ENCODE measurements at places on chromosomes 1 and 21.

GRCh38 chr1:29674627-29675326, 438.5 kb downstream of the PTPRU start:
- DNase-seq: no peak

DNA sequence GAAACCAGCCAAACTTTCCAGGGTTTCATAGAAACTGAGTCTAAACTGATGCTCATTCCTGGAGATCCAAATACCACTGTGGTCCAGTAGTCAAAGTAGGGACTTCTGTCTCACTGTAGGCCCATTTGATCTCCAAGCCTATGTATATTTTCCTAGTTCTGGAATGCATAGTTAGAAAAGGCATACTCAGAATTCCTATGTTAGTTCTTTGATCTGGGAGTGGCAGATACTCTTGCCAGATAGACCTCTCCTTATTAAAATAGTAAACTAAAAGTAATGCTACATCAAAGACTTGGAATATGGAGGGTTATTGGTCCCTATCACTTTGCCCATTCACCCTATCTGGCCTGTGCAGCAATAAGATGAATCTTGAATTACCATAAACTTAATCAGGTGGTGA, 10.4 kb upstream of the SGIP1 start:
- no peak for DNase-seq

- DNase-seq: no peak
Measured at GRCh38 chr1:87880098-87880760, 551.5 kb downstream of the LMO4 start.

- no peak for DNase-seq
Measured at GRCh38 chr1:194052514-194053338, 866.3 kb upstream of the B3GALT2 start.

- DNase-seq: no peak
Measured at GRCh38 chr1:64073705-64074104, 129.7 kb upstream of the UBE2U start.

- no peak for DNase-seq
Measured at GRCh38 chr1:229431284-229432115, 2.4 kb downstream of the ACTA1 start.

DNA sequence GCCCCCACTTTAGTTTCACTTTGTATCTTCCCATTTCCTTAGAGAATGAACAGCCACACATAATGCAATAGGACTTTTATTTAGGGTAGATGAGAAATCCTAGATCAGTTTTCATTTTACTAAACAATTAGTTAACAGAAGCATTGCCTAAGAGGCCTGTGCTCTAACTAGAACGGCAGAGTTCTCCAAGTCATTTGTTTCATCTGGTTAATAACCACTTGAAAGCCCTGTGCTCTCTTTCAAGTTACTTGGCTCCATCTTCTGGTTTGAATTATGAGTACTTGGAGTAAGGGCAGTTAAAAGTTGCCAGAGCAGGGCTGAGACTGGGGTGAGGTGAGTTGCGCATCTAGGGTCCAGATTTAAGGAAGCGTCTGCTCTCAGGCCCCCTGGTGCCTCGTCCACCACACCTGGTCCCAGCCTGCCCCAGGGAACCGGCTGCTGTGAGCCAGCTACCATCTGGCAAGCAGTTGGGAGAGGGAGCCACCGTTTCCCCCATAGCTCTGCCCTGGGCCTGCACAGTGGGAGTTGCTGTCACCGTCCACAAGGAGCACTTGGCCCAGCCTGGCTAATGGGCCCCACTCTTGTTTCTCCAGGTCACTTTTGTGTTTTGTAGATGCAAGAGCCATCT, 18.1 kb upstream of the SLC44A3 start:
- no peak for DNase-seq

GRCh38 chr1:153174624-153175023, 23.9 kb upstream of the SPRR2G start:
- no peak for DNase-seq

All from GM18507 (cell line).